ENCODE measurements at places on chromosomes 16 and 17.
A peak's percentile ranks its signal among the peaks of the same experiment; 100 is the strongest.

- peak; percentile 90 for DNase-seq
These were observed 100.8 kb upstream of the XYLT1 start for GRCh38 chr16:17571499-17572093.

- peak; percentile 90 for DNase-seq
These were observed 158.4 kb upstream of the FAM20A start for GRCh38 chr17:68759343-68760140.

DNA sequence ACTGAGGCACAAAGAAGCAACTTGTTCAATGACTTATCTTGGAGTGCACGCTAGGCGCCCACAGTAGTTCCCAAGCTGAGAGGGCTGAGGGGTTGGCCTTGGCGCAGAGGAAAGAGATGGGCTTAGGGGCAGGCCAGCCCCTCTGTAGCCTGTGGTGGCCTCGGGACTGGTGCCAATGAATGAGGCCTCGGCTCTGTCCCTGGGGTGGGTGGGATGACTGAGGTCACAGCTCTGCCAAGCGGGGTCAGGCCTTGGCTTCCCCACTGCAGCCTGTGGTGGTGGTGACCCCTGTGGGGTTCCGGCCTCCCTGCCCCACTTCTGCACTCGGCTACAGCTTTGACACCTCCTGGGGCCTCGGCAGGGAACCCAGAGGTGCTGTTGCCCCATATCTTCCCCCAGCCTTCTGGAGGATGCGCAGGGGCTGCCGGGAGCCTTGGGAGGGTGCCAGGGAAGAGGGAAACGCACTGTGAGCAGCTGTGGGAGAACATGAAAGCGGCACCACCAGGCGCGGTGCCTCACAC lies 46.0 kb downstream of the BEAN1 start:
- DNase-seq: no peak

- DNase-seq: no peak
These were observed 92.2 kb upstream of the AMZ2 start for GRCh38 chr17:68155692-68156091.

- DNase-seq: no peak
These were observed 8.3 kb downstream of the EFCAB5 start for GRCh38 chr17:29949696-29950095.

Data from LoVo (cell line).